Activated T-helper 1 cell treated with anti-CD3 and anti-CD28 coated beads, Interleukin-2, amount 50 U/mL, for 16 hours (primary cell): ENCODE measurements at places on chromosomes 1 and 21.
A peak's percentile ranks its signal among the peaks of the same experiment; 100 is the strongest.

- DNase-seq, result no peak
Measured at GRCh38 chr1:12184008-12184681, 17.4 kb downstream of the TNFRSF1B start.

GRCh38 chr1:242468784-242469183, 55.7 kb downstream of the PLD5 start:
- no peak for DNase-seq

DNA sequence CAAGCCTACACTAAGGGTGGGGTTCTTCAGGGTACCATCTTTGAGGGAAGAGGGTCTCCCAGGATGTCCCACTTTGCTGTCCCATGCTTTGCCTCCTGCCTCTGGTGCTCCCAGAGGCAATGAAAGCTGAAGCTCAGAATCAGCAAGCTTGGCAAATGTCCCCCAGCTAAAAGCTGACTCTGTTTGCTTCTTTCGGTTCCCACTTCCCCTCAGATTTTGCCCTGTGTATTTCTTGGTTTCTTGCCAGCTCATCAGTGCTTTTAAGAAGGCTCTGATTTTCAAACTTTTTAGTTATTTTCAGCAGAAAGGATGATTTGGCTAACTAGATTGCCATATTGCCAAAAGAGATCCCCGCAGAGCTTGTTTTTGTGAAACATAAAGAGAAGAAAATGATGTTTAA, 33.1 kb upstream of the COG2 start:
- no peak for DNase-seq

- DNase-seq, result no peak
Measured at GRCh38 chr1:237235091-237235490, 193.1 kb downstream of the RYR2 start.

DNA sequence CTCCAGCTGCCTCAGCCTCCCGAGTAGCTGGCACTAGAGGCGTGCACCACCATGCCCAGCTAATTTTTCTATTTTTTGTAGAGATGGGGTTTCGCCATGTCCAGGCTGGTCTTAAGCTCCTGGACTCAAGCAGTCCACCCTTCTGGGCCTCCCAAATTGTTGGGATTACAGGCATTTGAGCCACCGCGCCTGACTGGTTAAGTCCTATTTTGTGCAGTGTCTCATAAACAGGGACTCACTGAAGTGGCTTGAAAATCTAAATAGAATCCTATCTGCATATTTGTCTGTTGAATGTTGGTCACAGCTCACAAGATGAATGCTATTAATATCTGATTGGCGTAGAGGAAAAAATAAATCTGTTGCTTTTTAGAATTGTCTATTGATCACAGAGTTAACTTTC, 5.9 kb upstream of the CHAF1B start:
- DNase-seq, result no peak

DNA sequence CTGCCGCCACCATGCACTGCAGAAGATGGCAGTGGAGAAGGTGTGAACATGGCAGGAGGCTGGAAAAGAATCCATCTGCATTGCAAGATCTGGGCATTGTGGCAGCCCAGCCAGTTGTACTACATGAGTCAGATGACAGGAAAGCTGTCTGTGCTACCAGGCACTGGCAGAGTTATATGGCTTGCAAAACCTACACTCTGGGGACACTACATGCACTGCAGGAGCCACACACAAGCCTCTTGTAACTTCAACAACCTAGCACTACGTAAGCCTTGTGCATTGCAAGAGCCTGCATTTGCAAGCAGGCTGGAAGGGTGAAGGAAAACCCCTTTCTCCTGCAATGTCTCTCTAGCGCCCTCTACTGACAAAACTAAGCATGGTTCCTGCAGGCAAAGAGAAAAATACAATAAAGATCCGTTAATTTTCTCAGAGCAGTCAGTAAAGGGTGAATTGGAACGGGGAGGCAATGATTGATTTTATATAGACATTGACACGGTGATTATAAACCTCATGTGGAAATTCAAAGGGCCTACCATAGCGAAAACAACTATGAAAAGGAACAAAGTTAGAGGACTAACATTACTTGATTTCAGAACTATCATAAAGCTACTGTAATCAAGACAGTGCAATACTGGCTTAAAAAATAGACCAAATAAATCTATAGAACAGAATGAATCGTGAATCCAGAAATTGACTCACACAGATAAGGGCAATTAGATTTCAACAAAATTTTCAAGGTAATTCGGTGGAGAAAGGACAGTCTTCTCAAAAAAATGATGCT, 26.2 kb upstream of the DYNLT5 start:
- DNase-seq, result peak; percentile 19

GRCh38 chr1:17190010-17190995, 14.6 kb upstream of the PADI1 start:
- DNase-seq, result no peak

DNA sequence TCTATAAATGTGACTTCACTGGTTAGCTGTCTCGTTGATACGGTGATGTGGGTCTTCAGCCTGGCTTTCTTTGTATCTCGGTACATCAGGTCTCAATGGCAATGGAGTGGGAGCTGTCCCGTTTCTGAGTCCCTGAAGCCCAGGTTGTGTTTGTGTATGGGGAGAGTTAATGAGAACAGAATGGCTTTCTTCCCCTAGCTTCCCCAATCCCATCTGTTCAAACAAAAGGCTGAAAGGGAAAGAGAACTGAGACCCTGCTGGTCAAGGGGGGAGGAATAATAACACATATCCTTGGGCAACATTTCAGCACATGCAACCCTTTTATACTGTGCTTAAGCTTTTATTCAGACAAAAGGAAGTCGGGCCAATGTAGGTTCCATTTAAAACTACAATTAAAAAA, 28.4 kb upstream of the CASQ2 start:
- no peak for DNase-seq

- DNase-seq, result no peak
Measured at GRCh38 chr1:206049293-206049692, 3.7 kb upstream of the RHEX start.

DNA sequence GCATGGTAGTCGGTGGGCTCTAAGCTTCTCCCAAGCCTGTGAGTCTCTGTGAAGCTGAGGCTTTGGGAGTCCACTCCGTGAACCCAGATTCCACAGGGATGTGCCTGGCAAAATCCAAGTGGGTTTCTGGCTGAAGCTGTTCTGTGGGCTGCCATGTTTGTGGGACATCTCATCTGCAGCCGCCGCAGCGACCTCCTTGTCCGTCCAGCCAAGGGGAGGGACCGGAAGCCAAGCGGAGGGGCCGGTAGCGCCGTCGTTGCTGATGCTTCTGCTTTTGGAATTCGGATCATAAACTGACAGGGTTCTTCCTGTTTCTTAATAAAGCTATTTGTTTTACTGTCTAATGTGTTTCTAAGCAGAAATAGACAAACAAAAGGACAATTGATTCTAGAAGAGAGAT, 13.3 kb downstream of the KIF26B start:
- no peak for DNase-seq

GRCh38 chr1:244207935-244208244, 156.8 kb downstream of the ZBTB18 start:
- DNase-seq, result no peak

DNA sequence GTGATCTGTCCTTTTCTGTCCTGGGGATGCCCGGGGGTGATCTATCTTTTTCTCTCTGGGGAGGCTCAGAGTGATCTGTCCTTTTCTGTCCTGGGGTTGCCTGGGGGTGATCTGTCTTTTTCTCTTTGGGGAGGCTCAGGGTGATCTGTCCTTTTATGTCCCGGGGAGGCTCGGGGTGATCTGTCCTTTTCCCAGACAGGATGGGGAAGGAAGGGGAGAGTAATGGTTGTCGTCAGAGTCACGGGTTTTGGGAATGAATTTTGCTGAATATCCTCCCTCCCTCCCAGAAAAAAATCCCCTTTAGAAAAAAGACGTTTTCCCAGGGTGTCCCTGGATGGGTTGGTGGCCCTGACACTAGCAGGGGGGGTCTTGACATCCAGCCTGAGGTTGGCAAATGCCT, 91.5 kb downstream of the ARHGEF10L start:
- DNase-seq, result no peak

DNA sequence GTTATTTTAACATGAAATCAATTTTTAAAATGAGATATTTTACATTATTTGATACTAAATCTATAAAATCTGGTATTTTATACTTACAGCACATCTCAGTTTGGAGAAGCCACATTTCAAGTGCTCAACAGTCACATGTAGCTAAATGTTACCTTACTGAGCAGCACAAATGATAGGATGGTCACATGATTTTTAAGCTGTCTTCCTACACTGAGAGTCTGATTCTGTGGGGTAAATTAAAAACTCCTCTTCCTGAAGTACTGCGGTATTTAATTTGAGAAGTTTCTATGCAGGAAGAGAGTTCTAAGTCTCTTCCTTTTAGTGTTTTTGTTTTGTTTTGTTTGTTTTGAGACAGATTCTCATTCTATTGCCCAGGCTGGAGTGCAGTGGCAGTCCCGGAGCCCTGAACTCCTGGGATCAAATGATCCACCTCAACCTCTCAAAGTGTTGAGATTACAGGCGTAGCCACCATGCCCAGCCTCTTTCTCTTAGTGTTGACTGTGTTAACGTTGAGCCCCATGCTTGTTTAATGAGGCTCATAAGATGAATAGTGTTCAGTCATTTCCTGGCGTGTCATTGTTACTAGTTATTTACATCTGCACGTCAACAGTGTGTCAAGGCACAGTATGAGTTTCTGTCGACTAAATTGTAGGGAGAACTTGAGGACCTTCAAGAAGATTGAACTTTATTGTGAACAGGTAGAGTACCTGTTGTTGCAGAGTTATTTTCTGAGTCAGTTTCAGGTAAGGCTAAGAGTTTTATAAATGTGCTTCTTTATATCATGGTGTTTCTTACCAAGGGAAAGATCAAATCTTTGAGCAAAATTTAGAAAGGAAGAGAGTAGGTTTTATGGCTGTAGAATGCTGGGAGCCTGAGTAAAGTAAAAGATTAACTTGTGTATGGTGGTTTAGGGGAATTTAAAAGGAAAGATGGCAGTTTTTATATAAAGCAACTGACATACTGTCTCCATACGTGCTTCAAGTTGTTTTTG, 3.3 kb downstream of the CNST start:
- DNase-seq, result no peak

DNA sequence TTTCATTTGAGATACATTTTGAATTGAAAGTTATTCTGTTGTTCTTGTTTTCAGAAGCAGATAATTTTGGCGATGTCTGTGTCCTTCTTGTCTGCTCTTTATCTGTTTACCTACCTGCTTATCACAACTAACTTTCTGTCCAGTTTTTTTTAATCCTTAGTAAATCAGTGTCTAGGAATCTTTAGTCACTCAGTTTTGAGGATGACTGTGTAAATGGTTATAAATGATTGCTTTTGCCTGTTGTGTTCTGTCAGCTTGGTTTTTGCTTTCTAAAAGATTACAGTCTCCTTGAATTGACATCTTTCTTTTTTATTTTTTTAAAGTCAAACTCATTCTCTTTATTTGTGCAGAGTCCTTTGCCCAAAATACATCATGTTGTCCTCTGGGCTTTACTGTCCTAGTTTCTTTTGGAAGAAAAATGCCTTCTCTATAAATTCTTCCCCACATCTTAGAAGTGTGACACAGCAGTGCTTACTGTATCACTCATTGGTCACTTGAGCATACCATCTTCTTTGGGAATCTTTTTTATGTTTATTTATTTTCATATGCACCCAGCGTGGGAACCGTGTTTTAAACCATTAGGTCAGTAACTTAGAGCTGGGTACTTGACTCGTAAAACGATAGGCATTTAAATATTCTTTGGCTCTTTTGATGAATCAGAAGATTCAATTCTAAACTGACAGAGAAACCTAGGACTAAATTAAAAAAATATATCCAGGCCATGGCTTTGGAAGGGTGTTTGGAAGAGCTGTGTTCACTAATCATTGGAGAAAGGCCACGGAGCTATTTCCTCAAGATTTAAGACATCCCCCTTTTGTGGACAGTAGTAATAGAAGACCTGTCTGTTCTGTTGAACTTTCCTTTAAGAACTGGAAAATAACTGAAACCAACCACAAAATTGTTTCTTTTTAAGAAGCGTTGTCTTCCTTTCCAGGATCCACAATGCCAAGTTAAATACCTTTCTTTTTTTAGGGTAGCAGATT, 20.9 kb downstream of the LAMC1 start:
- DNase-seq, result no peak

DNA sequence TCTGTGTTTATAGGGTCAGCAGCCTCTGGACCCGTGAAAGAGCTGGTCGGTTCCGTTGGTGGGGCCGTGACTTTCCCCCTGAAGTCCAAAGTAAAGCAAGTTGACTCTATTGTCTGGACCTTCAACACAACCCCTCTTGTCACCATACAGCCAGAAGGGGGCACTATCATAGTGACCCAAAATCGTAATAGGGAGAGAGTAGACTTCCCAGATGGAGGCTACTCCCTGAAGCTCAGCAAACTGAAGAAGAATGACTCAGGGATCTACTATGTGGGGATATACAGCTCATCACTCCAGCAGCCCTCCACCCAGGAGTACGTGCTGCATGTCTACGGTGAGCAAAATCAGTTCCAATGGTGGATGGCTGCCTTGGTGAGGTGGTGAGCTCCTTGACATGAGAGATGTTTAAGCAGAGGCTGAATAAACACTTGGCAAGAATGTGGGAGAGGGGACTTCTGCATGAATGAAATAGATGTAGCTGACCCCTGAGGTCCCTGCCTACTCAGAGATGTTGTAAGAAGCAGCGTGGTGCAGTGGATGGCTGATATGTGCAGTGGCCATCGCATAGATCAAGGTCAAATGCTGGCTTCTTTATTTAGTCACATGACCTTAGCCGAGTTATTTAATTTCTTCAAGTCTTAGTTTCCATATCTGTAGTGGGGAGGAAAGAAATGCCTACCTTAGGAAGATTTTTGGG, 9.3 kb downstream of the SLAMF7 start:
- DNase-seq, result no peak

GRCh38 chr1:16451841-16452528, 11.5 kb downstream of the NECAP2 start:
- DNase-seq, result no peak
